ENCODE measurements at places on chromosomes 1 and 21.

GRCh38 chr1:35876988-35877387 is 6.0 kb upstream of the AGO1 start:
- DNase-seq = no peak

DNA sequence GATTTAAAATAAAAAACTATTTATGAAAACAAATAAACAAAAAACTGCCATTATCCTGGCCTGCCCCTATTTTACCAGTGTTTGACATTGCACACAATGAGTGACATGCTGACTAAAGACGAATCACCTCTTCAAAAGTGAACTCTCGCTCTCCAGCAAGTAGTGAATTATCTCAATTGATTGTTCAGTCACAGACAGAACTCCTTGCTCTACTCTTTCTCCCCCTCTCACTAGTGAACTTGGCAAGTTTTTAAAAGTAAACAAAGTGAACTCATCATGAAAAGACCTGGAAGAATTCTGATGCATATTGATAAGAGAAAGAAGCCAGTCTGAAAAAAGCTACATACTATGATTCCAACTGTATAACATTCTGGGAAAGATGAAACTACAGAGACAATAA is 4.7 kb upstream of the C1orf52 start:
- no peak for DNase-seq

- no peak for DNase-seq
Observed at GRCh38 chr1:34806396-34806795, 13.6 kb downstream of the GJA4 start.

DNA sequence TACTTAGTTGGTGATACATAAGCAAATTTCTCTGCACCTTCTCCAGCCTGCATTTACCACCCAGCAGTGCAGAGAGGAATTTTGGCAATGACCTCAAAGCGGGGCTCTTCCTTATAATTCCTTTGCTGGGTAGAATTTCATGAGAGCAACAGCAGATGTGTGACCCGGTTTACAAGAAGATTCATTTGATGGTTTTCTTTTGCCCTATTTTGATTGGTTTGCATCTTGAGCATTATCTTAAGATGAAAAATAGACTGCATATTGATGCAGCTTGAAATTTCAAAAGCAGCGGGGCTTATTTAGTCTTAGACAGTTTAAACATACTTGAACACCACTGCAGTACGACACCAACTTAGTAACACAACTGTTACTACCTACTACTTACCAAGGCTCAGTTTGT is 378.9 kb downstream of the TTLL7 start:
- no peak for DNase-seq

DNA sequence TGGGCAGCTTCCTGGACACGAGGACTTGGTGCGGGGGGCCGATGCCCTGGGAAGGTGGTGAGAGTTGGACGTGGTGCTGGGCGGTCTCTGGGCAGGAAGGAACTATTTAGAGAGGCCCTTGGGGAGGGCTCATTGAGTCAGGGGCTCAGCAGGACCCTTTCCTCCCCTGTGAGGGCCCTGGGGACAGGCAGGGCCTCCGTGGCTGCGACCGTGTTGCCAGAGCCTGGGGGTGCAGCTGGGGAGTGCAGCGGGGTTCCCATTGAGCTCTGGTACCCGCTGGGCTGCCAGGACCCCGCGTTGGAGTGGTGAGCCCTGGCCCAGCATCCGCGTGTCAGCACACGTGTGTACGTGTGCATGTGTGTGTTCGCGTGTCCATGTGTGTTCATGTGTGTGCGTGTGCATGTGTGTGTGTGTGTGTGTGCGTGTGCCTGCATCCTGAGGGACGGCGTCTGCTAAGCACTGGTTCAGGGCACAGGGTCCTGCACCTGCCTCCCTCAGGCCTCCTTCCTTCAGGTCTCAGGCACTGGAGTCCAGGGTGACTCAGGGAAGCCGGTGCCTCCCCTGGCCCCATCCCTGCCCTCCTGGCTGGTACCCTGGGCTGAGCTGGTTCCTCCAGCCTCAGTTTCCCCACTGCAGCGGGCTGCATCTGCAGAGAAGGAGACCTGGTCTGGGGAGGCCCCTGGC is 10.7 kb downstream of the RNF223 start:
- DNase-seq = no peak

DNA sequence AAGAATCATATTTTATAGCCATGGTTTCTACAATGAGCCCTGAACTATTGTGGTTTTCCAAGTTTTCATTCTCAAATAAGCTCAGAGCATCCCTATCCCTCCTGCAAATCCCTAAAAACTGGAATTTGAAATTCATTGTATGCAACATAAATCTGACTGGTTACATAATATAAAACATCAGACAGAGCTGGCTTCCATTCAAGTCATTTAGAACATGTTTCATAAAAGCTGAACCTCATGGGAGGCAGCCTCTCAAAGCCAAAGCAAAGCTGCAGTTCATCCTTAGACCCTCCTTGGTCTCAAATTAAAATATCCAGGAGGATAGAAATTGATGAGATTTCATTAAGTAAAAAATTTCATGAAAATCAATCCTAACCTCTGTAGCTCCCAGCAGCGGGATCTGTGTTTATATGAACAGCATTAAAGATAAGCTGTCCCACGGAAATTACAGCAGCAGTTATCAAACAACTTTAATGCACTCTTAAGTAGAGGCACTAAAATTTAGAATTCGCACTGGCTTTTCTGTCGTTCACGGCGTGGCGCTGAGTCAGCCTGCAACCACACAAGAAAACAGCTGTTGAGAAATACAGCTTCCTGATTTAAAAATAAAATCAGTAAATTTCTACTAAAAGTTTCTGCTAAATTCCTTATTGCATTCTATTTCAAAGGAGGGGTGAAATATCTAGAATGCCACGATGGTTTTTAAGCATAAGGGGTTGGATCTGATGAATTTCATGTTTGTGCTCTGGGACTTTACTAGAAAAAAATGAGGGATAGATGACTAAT is 99.9 kb upstream of the TIAM1 start:
- DNase-seq = no peak

DNA sequence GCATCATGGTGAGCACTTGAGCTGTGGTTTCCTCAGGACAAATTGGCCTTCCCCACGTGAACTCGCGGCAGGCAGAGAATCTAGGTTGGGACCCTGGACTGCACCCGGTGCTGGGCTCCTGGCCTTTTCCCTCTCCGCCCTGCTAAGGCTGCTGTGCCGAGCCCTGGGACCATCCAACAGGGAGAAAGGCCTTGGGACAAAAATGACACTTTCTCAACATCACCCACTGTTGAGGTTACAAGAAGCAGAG is 9.2 kb upstream of the UMODL1 start:
- DNase-seq = no peak

DNA sequence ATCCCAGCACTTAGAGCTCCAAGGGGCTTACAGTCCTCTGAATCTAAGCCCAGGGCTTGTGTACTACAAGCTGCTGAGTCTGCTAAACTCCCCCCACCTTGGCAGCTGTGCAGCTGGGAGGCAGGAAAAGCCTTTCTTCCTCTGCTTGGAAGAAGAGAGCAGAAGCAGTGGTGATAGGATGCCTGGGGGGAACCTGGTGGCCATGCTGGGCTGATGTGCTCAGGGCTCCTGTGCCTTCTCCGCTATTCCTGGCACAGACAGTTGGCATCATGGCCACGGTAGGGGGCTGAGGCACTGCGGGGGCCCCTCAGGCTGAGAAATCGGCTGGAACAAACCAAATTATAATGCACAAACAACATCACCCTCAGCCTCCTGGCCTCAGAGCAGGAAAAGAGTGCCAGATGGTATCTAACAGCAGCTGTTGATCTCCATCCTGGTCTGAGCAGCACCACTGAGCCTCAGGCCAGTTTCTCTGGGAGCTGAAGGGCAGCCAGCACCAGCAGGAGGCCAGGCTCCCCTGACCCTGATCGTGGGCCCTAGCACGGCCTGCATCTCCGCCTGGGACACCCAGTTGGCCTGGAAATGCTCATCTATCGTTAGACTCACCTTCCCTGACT is 35.8 kb downstream of the ECE1 start:
- DNase-seq = no peak

- DNase-seq = no peak
Observed at GRCh38 chr21:42079008-42079938, 8.2 kb downstream of the UMODL1 start.

DNA sequence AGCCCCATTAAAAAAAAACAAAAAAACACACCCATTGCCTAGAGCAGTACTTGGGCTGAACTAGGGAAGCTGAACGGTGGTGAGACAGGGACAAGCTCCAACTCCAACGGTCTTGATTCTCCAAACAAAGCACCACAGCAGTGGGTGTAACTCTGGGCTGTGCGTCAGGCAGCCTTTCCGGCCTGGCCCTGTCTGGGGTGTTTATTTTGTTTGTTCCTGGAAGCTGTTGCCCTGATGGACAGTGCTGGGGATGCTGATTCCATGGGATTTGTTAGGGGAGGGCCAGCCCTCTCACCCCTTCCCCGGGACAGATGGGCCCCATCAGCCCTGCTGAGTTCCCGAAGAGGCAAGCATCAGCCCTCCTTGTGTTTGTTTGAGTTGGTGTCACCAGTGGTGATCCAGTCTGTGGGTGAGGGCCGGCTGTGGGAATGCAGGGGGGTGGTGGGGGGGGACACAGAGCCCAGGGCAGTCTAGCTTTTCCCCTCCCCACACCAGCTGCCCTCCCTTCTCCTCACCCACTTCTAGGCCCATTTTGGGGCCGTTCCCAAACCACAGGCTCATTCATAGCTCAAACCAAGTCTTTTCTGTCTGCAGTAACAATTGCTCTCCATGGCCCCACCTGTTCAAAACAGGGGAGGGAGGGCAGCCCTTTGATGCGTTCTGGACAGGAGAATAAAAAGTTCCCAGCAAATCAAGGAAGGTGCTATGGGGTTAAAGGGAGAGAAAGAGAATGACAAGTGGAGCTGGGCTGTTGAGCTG is 4.5 kb downstream of the WNT2B start:
- no peak for DNase-seq

GRCh38 chr21:41612674-41613532 is 104.9 kb upstream of the TMPRSS2 start:
- DNase-seq = no peak

GRCh38 chr1:116910379-116911187 is 867 bp downstream of the PTGFRN start:
- DNase-seq = no peak
